Activated CD8-positive, alpha-beta T cell treated with anti-CD3 and anti-CD28 coated beads for 36 hours (primary cell): ENCODE measurements at places on chromosomes 12 and 14. TPM values are rescaled to one million over a fixed set of nuclear protein-coding genes. Genes with fewer than 3 reads are reported as not detected.

Gene PLEKHG7
- total RNA-seq, result not detected

DNA sequence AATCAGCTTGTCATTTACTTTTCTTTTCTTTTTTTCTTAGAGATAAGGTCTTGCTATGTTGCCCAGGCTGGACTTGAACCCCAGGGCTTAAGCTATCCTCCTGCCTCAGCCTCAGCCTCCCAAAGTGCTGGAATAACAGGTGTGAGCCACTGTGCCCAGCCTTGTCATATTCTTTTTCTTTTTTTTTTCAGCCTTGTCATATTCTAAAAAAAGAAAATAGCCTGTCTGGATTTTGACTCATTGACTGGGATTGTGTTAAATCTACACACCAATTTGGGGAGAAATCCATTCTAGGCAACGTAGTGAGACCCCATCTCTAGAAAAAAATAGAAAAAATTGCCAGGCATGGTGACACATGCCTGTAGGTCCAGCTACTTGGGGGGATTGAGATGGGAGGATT lies 24.1 kb downstream of the ATP5MC2 start:
- DNase-seq, result no peak
- H3K4me3 ChIP-seq, result no peak overlapping the region
- H3K27ac ChIP-seq, result no peak overlapping the region
- no peaks in the 10 kb centered on the region for H3K27me3 ChIP-seq

DNA sequence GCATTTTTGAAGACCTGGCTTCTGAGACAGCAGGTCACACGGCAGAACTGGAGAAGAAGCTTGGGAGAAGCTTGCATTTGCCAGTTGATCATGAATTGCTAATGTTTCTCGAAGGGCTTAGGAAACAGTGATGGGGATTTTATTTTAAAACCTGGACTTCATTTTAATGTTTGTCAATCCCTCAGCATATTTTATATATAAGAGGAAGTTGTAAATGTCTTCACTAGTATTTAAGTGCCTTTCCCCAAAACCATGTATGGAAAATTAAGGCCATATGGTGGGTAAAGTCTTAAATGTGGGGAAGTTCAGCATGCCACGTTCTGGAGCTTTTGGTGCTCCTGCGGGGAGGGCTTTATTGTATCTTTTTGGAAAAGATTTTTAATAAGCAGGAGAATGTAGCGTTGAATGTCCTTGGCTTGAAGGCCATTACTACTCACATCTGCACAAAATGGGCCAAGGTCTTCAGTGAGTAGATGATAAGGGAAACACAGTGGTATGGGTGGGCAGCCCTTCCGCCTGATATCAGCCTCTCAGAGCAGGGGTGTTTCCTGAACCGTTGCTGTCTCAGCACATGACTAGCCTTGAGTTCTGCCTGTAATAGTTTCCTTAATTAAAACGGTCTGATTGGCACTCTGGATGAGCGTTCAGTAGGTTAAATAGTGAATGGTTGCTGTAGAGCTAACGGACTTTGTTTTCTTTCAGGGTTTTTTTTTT lies 511.4 kb downstream of the PCNX1 start:
- no peaks in the 10 kb centered on the region for H3K27me3 ChIP-seq
- no peak overlapping the region for H3K27ac ChIP-seq
- no peak overlapping the region for H3K4me3 ChIP-seq

Gene CIPC
- total RNA-seq, result 8.8 TPM

DNA sequence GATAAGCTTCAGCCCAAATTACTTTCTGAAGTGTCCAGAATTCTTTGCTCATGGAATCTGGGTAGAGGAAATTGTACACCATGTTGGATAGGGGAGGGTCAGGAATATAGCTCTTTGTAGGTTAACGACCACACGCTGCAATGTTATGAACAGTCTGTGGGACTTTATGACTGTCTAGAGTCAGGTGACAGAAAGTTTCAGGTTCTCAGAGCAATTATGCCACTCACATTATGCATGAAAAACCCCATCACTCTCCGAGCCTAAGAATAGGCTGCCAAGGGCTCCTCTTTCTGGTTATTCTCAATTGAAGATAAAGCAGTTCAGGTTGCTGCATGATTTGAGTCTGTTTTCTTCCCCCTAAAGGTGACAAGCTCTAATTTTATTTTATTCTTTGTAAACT lies 430.9 kb downstream of the ATP23 start:
- no peaks in the 10 kb centered on the region for H3K36me3 ChIP-seq
- H3K27ac ChIP-seq, result no peak overlapping the region
- no peak overlapping the region for H3K4me3 ChIP-seq
- no peaks in the 10 kb centered on the region for H3K27me3 ChIP-seq

Gene IL31
- not detected for total RNA-seq

DNA sequence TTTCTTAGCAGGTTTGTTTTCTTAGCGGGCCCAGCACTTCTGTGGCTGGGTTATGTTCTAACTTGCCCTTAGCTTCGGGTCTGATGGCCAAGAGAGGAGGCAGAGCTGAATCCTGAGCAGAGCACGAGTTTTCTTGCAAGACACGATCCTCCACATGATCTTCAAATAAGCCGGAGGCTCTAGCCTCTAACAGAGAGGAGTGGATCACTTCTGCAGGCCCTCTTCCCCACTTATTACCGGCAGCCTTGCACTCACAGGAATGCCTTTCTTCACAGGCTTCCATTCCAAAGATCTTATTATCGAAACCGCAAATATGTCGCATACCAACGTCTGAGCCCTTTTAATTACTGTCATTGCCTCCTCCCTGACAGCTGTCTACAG lies 79.5 kb downstream of the SINHCAF start:
- no peak overlapping the region for H3K27ac ChIP-seq
- no peaks in the 10 kb centered on the region for H3K4me1 ChIP-seq
- H3K36me3 ChIP-seq, result no peaks in the 10 kb centered on the region
- no peak for DNase-seq
- peaks cover 1% of the 10 kb centered on the region for H3K27me3 ChIP-seq

Gene ALDH2
- total RNA-seq, result 3.2 TPM

Gene DNAI7
- total RNA-seq, result not detected

DNA sequence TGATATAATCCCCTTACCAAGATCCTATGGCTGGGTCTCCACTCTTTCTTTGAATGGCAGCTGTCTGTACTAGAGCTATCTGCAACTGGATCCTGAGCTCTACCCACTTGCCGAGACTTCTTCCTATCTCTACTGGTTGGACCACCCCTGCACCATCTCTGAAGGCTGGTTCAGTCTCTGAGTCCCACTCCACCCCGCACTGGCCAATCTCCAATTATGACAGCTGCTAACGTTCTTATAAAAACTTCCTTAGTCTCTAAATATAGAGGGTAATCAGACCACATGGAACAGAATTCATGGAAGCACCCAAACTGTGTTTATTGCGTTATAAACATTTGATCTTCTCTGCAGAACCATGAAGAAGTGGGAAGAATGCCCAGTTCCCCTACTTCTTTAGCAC lies 186.6 kb upstream of the EEA1 start:
- no peak overlapping the region for H3K27ac ChIP-seq
- no peak overlapping the region for H3K4me3 ChIP-seq
- DNase-seq, result no peak
- H3K4me1 ChIP-seq, result no peaks in the 10 kb centered on the region
- no peaks in the 10 kb centered on the region for H3K36me3 ChIP-seq

DNA sequence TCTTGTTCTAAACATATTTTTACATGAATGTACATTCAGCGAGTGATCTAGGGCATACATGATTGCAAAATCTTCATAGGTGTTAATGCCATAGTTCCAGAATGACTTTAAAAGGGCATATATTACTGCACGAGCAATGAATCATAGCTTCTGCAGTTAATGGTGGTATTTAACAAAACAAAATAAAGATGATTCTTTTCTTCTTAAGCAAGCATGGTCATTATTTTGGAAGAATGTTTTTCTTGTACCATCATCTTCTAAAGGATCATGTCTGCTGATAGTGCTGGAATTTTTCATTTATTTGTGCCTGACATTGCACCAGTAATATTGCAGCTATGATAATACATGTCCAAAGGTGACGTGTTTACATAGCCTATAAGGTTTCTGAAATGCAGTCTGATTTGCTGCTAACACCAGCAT lies 388.6 kb downstream of the CCDC91 start:
- H3K4me1 ChIP-seq, result peaks cover 2% of the 10 kb centered on the region
- DNase-seq, result no peak
- no peak overlapping the region for H3K27ac ChIP-seq
- no peak overlapping the region for H3K4me3 ChIP-seq
- no peaks in the 10 kb centered on the region for H3K36me3 ChIP-seq

DNA sequence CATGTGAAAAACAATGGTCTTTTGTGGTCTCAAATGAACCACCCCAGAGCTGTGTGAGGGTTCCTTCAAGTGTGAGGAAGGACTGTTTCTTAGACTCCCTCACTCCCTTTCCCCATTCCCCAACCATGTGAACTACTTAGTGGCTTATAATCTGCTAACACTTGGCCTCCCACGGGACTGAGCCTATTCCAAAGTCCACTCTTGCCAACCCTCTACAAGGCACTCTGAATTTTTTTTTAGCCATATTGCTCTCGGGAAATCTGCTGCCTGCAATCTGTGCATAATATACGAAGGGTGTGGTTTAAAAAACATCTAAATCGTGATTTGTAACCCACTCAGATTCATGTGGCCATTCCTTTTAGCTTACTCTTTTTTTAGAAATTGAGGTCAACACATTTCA lies 2.6 kb downstream of the SVOP start:
- DNase-seq, result no peak
- H3K4me3 ChIP-seq, result no peak overlapping the region
- H3K27ac ChIP-seq, result no peak overlapping the region
- H3K27me3 ChIP-seq, result peaks cover 35% of the 10 kb centered on the region

- peaks cover 30% of the 10 kb centered on the region for H3K4me1 ChIP-seq
- peaks cover 8% of the 10 kb centered on the region for H3K27me3 ChIP-seq
- no peak overlapping the region for H3K27ac ChIP-seq
- no peak overlapping the region for H3K4me3 ChIP-seq
- no peaks in the 10 kb centered on the region for H3K36me3 ChIP-seq
These were observed 6.3 kb downstream of the SLC7A8 start for GRCh38 chr14:23177181-23177580.

Gene C1QL4
- total RNA-seq, result not detected

GRCh38 chr14:33879684-33880286 lies 71.1 kb downstream of the EGLN3 start:
- no peak for DNase-seq
- H3K27me3 ChIP-seq, result no peaks in the 10 kb centered on the region
- no peak overlapping the region for H3K27ac ChIP-seq
- peaks cover 5% of the 10 kb centered on the region for H3K4me1 ChIP-seq
- peaks cover 2% of the 10 kb centered on the region for H3K36me3 ChIP-seq

DNA sequence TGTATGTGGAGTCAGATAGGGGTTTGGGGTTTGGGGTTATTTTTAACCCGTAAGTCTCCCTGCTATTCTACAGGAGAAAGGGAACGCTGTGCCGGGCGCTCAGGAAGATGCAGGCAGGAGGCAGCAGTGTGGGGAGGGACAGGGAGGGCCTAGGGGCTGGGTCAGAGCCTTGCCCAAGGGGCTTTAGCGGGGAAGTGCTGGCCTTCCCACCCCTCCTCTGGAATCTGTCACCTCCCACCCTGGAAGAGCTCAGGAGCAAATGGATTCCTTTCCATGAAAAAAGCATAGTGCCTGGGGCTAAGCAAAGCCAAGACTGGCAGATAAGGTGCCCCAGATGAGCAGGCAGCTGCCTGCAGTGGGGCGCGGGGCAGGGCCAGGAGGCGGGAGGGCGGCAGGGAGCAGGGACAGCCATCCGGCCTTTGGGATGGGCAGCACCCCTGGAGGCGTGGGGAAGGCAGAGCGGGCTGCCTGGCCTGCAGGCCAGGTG lies 7.3 kb upstream of the INF2 start:
- H3K27ac ChIP-seq, result no peak overlapping the region
- no peak for DNase-seq
- H3K27me3 ChIP-seq, result no peaks in the 10 kb centered on the region
- H3K4me3 ChIP-seq, result no peak overlapping the region

Gene C3AR1
- total RNA-seq, result 1.4 TPM

DNA sequence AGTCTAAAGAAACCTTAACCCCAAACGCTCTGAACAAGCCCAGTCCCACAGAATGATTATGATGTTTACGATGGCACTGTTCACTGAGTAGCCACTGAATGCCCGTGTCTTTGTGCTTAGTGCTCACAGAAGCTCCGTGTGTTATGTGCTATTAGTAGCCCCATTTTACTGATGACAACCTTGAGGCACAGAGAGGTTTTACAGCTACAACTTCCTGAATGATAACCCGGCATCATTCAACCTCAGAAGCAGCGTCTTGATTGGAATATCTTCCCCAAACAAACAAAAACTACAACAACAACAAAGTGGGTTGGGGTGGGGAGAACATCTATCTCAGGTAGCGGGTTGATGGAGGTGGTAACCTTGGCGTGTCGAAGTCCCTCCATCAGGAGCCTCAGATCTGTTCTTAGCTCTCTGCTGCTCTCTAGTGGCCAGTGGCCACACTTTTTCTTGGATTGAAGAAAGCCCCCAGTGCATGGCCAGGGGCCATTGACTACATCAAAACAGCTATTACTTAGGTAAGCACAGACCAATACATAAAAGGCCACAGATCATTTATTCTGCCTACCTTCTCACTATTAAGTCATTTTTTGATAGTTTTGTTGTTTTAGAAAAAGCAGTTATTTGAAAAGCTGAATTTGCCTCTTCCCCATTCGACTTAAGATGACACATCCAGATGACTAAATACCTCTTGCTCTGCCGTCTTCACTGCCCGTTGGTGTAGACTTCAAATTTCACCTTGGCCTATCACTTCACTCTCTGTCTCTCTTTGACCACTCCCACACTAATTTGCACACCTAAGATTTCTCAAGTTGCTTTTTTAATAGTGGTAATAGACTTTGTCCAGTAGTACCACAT lies 376.9 kb downstream of the GALC start:
- peaks cover 5% of the 10 kb centered on the region for H3K27me3 ChIP-seq
- H3K4me1 ChIP-seq, result no peaks in the 10 kb centered on the region
- peak; percentile 61 for DNase-seq
- H3K27ac ChIP-seq, result no peak overlapping the region
- H3K36me3 ChIP-seq, result no peaks in the 10 kb centered on the region
- no peak overlapping the region for H3K4me3 ChIP-seq
